ENCODE measurements at places on chromosomes 6 and 20.
A peak's percentile ranks its signal among the peaks of the same experiment; 100 is the strongest.

- DNase-seq, result no peak
These were observed 91.0 kb downstream of the YTHDF1 start for GRCh38 chr20:63124782-63125580.

GRCh38 chr6:100464903-100465700, at the start of gene SIM1:
Gene SIM1, minus strand, starts transcription at chr6:100464921. Its CDS starts 1,453 bp downstream, at chr6:100463468.
- DNase-seq, result peak; percentile 74

DNA sequence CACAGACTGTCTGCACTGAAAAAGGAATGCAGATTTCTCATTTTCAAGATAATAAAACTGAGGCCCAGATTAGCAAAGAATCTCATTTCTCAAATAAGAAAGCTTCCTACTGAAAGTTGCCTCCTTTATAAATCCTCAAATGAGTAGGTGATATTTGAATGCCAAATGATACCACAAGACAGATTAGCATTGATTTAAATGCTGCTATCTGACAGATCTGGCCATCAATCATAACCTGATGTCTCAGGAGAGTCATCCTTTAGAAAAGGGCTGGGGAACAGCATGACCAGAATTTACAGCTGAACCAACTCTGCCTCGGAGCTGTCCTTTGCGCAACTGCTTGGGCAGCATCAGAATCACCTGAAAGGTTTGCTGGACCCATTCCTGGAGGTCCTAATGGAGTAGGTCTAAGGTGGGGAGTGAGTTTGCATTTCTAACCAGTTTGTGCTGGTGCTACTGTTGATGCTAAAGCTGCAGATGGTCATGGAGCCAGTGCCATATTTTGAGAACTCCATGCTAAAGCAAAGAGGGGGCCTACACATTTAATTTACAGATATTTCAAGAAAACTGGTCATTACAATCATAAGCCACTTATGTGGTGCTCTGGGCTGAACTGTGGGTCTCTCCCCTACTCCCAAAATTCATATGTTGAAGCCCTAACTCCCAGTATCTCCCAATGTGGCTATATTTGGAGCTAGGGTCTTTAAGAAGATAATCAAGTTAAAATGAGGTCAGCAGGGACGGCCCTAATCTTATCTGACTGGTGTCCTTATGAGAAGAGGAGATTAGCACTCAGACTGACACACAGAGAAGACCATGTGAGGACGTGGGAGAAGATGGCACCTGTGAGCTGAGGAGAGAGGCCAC, 295.5 kb upstream of the JARID2 start:
- DNase-seq, result no peak

GRCh38 chr6:70112716-70113115, 190.2 kb downstream of the COL9A1 start:
- no peak for DNase-seq

DNA sequence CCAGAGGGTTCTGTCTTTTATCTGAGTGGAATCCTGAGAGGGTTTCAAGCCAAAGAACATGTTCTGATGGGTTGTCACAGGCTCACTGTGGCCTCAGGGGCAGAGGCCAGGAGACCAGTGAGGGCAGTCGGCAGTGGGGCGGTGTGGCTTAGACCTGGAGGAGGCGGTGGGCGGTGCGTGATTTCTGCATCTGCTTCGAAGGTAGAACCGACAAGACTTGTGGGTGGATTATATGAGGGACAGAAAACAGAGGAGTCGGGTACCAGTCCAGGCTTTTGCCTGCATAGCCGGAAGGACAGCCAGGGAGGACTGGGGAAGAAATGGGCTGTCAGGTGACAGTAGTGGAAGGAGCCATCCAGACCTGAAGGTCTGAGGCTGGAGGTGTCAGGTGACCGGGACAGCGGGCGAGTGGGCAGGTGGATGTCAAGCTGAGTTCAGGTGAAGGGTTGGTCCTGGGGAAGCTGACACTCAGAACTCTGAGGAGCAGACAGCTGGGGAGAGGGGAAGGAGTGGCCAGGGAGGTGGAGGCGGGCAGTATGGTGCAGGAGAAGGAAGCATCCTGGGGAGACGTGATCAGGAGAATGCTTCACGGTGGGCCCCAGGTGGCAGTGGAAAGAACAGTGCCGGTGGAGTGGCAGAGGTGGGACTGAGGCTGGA, 3.1 kb downstream of the CTSZ start:
- no peak for DNase-seq

DNA sequence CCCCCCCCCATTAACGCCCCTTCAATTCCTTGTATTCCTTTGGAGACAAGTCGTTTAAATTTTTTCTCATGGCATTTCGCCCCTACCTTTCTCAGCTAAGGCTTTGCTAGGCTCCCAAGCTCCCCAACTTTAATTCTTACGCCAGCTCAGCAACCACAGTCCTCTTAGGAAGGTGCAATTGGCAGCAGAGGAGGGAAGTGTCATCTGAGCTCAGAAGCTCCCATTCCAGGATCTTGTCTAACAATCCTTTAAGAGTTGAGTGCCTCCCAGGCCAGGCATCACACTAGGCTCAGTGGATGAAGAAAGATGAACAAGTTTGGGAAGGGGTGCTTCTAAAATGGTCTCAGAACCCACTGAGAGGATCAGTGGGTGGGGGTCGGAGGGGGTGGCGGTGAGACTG, 131.2 kb upstream of the AKAP12 start:
- no peak for DNase-seq

GRCh38 chr6:79138146-79138545, 60.1 kb upstream of the PHIP start:
- peak; percentile 1 for DNase-seq

DNA sequence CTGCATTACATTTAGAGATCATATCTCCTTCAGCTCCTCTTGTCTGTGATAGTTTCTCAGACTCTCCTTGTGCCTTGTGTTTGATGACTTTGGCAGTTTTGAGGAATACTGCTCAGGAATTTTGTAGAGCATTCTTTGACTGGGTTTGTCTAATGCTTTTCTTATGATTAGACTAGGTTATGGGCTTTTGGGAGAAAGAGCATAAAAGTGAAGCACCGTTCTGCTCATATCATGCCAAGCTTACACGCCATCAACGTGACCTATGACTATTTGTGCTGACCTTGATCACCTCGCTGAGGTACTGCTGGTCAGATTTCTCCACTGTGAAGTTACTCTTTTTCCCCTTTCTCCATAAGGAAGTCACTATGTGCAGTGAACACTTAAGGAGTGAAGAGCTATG, 256.0 kb downstream of the LY86 start:
- DNase-seq, result no peak

DNA sequence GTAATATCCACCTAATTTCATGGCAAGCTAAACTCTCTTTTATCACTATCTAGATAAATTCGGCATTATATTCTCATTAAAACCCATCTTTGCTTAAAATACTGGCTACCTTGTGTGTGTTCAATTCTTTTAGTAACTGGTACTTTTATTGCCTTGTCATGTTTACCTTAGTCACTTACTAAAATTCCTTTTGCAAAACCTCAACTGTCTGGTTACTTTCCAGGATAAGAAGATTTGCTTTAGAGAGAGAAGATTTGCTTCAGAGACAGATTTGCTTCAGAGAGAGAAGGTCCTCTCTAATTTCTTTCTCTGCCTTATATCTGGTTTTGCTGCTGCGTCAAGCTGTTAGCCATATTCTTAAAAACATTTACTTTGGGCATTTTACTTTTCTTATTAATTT, 151.5 kb upstream of the MLIP start:
- no peak for DNase-seq
